ENCODE measurements at places on chromosomes 7 and 10.

DNA sequence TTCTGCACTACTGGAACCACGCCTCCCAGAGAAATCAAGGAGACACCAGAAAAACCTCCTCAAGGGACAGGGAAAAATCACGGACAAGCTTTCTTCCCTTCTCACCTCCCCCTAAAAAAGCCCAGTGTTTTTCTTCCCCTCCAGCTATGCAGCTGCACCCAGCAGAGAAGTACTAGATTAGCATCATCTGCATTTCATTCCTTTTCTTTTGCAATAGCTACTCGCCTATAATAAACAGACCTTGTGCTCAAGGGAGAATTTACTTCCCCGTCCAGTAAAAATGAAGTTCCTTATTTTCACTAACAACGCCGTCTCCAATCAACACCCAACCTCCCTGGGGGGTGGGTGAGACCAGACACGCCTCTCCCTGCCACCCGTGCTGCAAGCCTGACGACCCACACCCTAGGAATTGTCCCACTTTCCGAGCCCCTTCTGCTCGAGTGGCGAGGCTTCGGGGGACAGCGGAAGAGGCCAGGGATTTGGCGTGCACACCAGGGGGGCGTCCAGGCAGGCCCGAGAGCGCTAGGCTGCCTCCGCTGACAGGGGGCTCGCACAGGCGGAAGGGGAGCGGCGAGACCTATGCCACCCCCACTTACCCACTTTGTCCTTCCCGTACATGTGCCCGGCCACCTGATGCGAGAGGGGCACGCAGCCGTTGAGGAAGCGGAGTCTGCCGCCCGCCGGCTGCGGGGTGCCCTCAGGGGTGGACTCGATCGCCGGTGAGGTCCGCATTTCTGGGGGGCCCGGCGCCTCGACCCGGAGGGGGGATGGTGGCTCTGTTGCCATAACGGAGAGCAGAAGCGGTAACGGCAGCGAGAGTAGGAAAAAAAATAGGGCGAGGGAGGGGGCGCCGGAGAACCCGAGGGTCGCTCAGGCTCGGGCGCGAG, 625 bp downstream of the IPMK start:
- peak; percentile 35 for DNase-seq

- DNase-seq = no peak
These were observed 321.6 kb upstream of the LRRTM3 start for GRCh38 chr10:66604195-66604594.

DNA sequence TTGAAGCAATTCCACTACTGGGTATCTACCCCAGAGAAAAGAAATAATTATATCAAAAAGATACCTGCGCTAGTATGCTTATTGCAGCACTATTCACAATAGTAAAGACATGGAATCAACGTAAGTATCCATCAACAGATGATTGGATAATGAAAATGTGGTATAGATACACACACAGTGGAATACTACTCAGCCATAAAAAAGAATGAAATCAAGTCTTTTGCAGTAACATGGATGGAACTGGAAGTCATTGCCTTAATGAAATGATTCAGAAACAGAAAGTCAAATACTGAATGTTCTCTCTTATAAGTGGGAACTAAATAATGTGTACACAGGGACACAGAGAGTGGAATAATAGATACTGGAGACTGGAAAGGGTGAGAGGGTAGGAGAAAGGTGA, 7.4 kb upstream of the SLC35B4 start:
- DNase-seq = no peak

DNA sequence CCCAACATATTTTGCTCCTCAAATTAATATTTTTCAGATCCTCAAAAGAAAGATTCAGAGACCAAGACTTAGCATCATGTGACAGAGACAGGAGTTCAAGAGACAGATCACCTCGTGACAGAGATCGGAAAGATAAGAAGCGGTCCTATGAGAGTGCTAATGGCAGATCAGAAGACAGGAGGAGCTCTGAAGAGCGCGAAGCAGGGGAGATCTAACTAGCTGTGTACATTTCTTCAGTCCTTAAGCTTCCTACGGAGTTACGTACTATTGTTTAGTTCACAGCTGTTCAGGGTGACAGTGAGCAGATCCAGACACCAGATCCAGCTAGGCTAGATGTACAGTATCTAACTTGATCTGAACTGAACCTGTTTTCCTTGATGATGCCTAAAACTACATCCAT, 61.3 kb downstream of the KLRG2 start:
- DNase-seq = no peak

- DNase-seq = no peak
These were observed 4.7 kb downstream of the MICALL2 start for GRCh38 chr7:1454542-1454941.

DNA sequence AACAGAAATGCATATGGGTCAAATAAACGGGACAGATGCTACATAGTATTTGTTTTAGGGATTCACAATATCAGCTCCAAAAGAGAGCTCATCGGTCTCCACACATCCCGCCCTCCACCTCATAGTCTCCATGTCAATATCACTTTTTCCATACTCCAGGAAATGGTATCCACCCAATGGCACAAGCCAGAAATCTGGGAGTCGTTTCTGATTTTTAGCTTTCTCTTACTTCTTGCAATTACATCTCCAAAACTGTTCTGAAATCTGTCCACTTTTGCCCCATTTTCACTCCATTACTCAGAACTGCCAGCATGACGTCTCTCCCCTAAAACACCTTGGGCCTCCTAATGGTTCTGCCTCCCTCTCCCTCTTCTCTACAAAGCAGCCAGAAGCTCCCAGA, 47.4 kb upstream of the EZH2 start:
- no peak for DNase-seq

- DNase-seq = no peak
These were observed 3.2 kb downstream of the NYAP1 start for GRCh38 chr7:100486753-100487446.

Measured in activated T-helper 2 cell treated with anti-CD3 and anti-CD28 coated beads, Interferon-gamma antibody, Interleukin-2, Interleukin-4, amounts not matched to agents 10 μg/mL and 5 μg/mL and 100 μg/mL, durations not matched to agents 14 hours and 24 hours and 36 hours (primary cell).